CD4-positive, alpha-beta T cell treated with Interleukin-15 for 4 hours (primary cell): ENCODE measurements at places on chromosomes 11 and 22.

- DNase-seq = no peak
Observed at GRCh38 chr11:111387363-111387762, 8.3 kb upstream of the POU2AF1 start.

- no peak for DNase-seq
Observed at GRCh38 chr11:125873881-125874555, 13.4 kb upstream of the HYLS1 start.

GRCh38 chr11:110728476-110728875, 16.2 kb upstream of the ARHGAP20 start:
- no peak for DNase-seq

GRCh38 chr11:17098658-17099057, 21.2 kb upstream of the RPS13 start:
- DNase-seq = no peak

DNA sequence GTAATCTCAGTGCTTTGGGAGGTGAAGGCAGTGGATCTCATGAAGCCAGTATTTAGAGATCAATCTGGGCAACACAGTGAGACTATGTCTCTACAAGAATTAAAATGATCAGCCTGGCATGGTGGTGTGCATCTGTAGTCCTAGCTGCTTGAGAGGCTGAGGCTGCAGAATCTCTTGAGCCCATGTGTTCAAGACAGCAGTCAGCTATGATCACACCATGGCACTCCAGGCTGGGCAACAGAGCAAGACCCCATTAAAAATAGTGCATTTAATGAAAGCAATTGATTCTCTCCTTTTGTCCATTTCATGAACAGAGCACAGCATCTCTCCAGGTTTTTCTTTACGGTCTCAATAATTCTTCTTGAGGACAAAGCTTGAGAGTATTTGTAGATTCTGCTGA, 11.3 kb upstream of the CARD16 start:
- DNase-seq = no peak

GRCh38 chr11:129652835-129653234, 162.8 kb upstream of the TMEM45B start:
- no peak for DNase-seq

- no peak for DNase-seq
Observed at GRCh38 chr11:76131142-76131541, 75.2 kb downstream of the WNT11 start.

DNA sequence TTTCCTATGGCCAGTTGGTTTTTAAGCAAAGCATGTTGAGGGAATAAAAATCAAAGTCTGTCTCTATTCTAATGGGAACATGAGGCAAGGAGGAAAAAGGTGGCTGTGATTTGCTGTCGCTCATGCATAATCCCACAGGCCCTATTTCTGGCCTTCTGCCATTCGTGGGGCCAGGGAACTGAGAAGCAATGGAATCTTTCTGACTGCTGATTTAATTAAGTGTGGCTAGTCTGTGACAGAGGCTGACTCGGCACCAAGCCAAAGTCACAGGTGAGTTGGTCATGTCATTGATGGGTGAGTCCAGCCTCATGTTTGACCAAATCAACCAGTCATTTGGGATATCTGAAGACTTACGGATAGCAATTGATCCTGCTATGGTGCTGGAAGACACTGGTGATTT, 429.3 kb upstream of the CADM1 start:
- DNase-seq = no peak

DNA sequence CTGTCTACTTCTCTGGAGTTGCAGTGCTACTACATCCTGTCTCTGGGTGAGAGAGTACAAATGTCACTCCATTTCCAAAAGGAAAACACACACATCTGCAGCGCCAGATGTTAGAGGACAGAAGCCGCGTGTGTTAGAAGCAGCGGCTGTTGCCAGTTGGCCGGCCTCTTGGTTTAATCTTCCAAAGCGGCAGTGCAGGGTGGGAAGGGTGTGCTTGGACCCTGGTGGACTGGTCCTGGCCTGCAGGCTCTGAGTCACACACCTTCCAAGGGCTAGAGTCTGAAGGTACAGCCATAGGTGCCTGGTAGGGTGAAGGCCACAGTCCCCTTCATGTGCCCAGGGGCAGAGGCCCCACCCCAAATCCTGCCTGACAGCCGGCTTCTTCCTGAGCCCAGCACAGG, 99.8 kb downstream of the CTTN start:
- DNase-seq = no peak

GRCh38 chr11:32332990-32333319, 102.4 kb downstream of the WT1 start:
- no peak for DNase-seq

GRCh38 chr11:43546561-43547429, 133.7 kb upstream of the HSD17B12 start:
- DNase-seq = no peak

DNA sequence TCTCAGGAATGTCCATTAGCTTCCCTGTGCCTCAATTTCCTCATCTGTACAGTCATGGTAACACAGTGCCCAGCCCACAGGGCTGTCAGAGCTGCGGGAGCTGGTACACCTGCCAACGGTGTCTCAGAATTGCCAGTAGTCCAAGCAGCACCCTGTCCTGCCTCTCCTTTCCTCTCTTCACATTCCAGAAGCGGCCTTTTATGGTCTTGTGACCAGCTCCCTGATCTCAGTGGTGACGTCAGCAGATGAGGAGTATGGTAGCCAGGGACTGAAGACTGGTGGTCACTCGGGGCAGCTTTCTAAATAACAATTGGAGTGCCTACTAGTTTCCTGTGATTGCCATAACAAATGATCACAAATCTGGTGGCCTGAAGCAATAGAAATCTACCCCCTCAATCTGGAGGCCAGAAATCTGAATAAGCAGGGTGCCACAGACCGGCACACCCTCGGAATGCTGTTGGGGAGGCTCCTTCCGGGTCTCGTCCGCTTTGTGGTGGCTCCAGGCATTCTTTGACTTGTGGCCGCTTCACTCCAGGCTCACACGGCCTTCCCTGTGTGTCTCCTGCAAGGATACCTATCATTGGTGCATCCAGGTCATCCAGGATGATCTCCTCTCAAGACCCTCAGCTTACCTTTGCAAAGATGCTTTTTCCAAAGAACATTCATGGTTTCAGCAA, 2.1 kb downstream of the FADD start:
- no peak for DNase-seq

GRCh38 chr11:64687643-64688533, 35.1 kb downstream of the NRXN2 start:
- no peak for DNase-seq

- DNase-seq = no peak
Observed at GRCh38 chr11:30619767-30620166, 33.6 kb upstream of the MPPED2 start.

GRCh38 chr22:30878516-30879414, 89.8 kb downstream of the MORC2 start:
- DNase-seq = no peak

DNA sequence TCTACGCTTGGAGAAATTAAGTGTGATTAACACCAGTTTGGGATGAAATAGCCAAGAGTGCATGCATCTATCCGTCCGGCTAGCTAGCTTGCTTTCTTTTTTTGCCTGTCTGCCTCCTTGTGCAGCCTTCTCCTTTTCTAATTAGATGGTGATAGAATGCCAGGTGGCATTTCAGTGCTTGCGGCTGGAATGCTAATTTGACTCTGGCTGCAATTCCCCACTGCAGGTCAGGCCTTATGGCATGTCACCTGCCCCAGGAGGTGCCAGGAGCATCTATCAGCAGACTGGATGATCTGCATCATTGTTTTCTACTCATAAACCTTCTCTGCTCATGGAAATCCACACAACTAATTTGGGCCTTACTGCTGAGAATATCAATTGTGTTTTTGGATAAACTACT, 51.1 kb upstream of the CABP7 start:
- DNase-seq = no peak

DNA sequence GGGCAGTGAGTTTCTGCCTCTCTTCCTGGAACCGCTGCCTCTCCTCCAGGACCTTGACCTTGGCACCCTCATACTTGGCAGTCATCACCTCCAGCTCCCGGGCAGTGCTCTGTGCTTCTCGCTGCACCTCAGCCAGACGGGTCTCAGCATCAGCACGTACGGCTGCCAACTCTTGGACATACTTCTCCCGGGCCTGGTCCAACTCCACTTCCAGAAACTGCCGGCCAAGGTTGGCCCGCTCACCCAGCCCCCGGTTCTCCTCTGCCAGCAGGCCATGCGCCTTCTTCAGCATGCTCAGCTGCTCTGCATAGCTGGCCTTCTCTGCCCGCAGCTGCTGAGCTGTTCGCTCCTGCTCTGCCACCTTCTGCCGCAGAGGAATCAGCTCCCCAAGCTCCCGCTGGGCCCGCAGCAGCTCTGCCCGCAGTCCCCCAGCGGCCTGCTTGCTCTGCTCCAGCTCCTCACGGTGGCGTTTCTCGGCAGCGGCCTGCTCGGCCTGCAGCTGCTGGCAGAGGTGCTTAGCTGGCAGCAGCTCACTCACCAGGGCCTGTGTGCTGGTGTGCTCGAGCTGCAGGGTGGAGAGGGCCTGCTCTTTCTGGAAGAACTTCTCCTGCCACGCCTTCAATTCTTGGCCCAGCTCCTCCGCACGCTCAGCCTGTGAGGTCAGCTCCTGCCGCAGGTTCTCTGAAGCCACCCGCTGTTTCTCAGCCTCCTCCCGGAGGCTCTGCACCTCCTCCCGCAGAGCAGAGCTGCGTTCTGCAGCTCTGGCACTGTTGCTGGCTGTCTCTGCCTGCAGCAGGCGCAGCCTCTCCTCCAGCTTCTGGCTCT, 14.4 kb downstream of the IL18BP start:
- DNase-seq = no peak

GRCh38 chr11:76888989-76889388, 28.3 kb downstream of the ACER3 start:
- DNase-seq = no peak

GRCh38 chr11:125393331-125393730, 102.7 kb downstream of the FEZ1 start:
- no peak for DNase-seq

DNA sequence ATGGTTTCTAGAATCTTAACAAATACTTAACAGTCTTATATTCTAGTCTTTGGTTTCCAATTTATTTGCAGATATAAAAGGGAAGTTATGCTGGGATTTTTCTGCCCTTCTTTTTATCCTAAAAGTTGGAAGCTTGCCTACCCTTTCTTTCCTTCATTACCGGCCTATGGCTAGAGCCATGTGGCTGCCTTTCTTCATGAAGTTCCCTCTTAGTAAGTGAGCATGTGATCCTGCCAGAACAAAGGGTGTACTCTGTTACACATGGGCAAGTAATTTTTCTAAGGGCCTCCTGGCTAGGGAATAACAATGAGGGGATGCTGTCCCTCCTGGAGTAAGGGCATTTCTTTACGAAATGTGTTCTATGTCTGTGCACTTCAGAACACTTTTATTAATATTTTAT, 252.1 kb upstream of the PITPNB start:
- DNase-seq = no peak

DNA sequence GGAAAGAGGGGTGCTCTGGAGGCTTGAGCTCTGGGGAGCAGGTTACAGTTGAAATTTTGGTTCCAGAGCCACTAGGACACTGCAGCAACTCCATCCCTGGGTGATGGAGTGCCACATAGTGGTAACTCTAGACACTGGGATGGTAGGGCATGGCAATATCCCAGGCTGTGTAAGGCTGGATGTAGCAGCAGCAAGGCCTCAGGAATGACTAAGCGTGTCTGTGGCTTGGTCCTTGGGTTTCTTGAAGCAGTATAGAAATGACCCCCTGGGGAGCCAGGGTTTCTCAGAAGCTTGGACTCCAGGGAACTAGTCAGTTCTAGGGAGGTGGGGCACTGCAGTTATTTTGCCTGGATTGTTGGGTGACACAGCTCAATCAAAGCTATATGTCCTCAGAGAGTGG, 8.1 kb downstream of the MS4A4A start:
- DNase-seq = no peak

- no peak for DNase-seq
Observed at GRCh38 chr11:133898031-133898769, 52.9 kb upstream of the SPATA19 start.

DNA sequence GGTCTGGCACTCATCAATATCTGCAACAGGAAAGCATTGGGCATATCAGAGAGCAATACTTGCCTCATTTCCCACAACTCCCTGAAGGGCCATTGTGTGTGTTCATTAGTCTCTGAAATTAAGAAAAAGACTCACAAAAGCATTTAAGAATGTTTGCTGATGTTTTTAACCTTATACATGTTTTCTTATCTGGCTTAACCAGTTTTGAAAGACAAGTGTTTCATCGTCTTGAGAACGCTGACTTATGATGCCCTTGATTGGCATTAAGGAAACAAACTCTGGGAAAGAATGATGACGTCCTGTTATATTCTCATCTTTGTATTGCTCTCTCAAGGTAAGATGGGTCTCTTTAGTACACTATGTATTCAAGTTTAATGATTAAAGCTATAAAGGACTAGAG, 32.0 kb downstream of the SCUBE2 start:
- DNase-seq = no peak

DNA sequence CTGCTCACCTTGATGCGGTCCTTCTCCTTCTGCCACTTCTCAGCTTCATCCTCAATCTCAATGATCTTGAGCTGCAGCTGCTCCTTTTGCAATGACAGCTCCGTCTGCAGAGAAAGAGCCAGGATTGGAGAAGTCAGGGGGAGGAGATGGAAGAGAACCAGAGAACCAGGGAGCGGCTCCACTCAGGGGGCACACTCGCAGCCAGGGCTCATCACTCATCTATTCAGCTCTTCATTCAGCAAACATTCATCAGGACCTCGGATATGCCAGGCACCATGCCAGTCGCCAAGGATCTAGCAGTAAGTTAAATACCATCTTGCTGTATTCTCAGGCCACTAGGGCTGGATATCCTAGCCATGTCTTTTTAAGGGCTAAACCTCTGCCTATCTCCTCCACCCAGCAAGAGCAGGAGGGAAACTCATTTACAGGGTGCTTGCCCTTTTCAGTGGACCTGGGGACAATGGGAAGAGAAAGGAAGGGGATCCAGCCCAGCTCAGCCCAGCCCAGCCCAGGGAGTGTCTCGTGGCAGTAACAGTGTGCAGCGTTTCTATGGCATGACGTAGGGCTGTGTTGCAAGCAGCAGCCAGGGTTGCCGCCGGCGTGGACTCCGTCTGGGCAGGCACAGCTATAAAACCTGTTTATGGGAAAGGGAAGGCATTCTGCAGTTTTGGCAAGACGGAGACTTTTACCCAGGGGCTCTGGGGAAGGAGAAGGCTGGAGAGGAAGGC, 9.4 kb downstream of the TRIM29 start:
- DNase-seq = no peak
